Stimulated activated CD8-positive, alpha-beta memory T cell treated with anti-CD3 and anti-CD28 coated beads, Interleukin-7, amount 100 ng/mL, for 1 hour (primary cell): ENCODE measurements at places on chromosomes 7 and 10.

- DNase-seq = no peak
Measured at GRCh38 chr10:71080381-71081228, 131.8 kb upstream of the UNC5B start.

- DNase-seq = no peak
Measured at GRCh38 chr10:132575320-132576201, 38.0 kb downstream of the INPP5A start.

DNA sequence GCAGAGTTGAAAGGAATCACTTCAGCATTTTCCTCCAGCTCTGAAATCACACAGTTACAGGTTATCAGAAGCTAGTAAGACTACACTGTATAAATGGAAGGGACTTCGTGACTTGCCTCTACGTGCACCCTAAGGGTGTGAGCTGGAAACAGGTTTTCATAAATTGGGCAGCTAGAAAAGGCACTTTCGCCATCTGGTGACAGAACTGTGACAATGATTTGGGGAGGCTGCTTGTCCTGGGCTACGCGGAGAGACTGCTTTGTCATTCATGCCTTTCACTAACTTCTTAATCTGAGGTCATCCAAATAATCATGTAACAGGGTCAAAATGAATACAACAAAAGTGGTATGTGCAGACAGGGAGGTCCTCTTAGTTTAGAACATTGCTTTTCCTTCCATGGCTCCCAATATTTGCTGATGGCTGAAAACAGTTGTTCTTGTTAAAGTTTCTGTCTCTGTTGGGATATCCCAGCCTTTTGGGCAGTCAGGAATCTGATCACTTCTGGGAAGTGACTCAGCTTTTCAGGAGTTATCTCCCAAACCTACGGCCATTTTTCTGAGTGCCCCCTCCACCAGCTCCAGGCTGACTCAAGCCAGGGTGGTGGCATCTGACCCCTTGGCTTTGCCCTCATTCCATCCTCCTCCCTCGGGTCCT is 17.8 kb downstream of the VWC2 start:
- no peak for DNase-seq

DNA sequence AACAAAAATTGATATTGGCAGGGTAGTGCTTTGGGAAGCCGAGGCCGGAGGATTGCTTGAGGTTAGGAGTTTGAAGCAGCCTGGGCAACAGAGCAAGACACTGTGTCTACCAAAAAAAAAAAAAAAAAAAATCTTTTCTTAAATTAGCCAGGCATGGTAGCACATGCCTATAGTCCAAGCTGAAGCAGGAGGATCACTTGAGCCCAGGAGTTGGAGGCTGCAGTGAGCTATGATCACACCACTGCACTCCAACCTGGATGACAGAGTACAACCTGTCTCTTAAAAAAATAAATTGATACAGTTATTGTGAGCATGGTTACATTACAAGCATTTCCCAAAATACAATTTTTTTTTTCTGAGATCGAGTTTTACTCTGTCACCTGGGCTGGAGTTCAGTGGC is 59.4 kb upstream of the SVIL start:
- no peak for DNase-seq

DNA sequence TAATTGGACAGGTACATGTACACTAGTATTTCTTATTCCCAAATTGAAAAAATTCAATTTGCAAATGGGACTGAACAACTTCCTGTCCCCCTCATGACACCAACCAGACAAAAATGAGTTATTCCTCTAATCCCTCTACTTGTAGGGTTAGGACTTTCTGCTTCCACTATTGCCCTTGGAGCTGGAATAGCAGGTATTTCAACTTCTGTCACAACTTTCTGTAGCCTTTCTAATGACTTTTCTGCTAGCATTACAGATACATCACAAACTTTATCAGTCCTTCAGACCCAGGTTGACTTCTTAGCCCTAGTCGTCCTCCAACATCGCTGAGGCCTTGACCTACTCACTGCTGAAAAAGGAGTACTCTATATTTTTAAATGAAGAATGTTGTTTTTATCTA is 6.4 kb downstream of the CYP3A7 start:
- no peak for DNase-seq

GRCh38 chr10:61902445-61903220 is 1.1 kb downstream of the ARID5B start:
- peak; percentile 42 for DNase-seq

GRCh38 chr10:43884501-43885105 is 235.9 kb upstream of the ZNF32 start:
- no peak for DNase-seq

DNA sequence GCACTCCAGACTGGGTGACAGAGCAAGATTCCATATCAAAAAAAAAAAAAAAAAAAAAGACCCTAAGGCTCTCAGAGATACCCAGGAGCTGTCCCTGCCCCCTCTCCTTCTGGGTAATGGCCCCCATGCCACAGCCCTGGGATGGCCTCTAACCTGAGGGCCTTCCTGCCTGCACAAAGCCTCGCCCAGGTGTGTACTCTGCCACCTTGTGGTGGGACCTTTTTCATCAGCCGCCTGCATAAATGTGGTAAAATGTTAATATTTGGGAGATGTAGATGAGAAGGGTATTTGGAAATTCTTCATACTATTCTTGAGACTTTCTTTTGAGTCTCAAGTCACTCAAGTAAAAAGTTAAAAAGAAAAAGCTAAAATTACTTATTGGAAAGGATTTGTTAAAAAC is 46.3 kb upstream of the RNF216 start:
- peak; percentile 27 for DNase-seq

- DNase-seq = no peak
Measured at GRCh38 chr7:143518521-143518920, 40.8 kb downstream of the TAS2R41 start.

GRCh38 chr7:43791665-43792064 is 33.2 kb downstream of the BLVRA start:
- DNase-seq = no peak

DNA sequence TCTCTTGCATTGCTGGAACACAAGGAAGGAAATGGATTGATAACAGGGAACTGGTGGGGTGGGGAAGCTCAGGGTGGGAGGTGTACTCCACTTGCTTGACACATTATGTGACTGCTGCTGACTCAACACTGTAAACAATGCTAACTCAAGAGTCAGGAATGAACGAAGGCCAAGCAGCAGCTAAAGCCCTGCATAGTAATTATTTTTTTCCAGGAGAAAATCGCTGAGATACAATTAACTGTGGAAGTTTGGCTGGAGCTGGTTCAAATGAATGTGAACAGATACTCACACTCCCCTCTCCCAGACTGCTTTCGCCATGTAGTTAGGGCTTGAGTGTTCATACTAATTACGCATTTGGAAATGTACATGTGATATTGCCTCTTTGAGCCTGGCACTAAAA is 170.9 kb upstream of the AOAH start:
- DNase-seq = no peak

DNA sequence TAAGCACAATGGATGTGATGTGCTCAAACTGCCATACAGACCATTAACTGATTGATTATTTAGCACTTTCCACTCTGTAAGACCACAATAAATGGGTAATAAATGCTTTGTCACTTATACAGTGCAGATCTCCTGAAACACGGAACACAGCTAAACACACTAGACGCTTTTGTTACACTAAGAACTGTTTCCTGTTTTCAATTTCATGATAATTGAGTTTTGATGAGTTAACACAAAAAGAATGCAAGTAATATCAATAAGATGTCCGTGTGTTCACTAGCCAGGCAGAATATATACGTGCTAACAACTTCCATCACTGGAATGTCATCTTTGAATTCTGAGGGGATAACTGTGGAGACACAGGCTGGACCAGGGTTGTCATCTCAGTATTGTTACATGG is 178.8 kb downstream of the SKAP2 start:
- DNase-seq = no peak

DNA sequence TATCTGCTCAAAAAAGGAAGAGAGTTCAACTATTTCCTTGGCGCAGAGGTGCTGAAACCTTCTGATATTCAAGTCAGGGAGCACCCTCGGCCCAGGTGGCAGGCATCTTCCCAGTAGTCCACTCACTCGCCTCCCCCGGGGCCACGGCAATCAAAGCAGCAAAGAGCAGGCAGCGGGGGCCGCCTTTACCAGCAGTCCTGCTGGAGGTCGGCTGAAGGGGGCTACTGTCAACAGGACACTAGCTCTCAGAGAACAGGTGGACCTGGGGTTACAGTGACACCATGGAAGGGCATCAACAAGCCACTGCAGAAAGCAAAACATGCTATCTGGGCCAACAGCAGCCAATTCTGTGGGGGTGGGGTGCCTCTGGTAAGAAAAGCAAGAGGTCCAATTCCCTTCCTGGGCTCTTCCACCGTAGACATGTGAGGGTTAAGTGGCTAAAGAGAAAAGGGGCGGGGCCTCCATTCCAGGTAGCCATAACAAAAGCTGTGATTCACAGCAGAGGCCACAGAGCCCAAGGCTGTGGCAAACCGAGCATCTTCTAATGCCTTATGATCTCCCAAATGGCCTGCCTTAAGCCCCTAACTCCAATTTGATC is 9.4 kb downstream of the FZD9 start:
- no peak for DNase-seq

DNA sequence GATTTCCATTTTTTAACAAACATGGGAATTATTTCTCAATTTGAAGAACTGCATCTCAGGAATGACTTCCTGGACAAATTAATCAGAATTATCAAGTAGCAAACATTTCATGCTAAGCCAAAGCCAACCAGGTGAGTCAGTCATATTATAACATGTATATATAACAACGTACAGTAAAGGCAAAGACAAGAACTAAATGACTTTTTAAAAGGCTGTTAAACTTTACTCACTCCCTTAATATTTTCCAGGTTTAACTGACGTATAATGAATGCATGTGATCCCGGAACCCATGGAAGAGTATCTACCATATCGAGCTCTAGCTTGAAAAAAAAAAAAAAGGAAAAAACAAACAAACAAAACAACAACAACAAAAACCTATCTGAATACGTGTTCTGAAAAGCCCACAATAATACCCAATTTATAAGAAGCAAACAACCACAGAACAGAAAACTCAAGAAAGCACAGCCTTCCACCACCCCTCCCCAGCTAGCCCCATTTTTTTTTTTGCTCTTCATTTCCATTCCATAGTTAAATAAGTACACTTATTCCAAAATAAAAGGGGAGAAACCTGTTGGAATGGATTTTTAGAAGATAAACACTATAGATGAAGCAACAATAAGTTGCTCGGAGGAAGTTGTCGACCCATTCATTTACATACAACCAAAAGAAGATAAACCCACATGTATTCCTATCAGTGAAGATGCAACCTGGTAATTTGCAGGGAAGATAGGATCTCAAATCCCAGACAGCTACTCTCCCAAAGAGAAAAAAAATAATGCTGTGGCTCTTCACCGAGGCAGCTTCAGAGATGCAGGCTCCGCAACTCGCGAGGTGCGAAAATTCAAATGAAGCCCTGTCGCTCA is 537 bp downstream of the NAPEPLD start:
- DNase-seq = no peak

DNA sequence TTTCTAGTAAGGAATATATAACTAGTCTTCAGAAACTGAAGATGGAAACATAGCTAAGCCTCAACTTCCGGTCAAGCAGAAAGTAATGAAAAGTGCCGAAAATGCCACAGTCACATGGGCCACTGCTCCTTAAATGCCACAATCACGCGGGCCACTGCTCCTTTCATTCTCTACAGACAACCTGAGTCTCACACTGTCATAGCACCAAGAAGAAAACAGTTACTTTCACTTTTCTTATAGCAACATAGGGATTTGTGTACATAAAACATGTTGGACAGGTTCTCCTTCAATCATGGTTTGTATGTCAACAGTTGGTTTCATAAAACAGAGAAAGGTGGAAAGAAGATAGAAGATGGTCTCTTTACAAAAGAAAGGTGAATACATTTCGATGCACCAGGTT is 48.6 kb upstream of the NOBOX start:
- no peak for DNase-seq

DNA sequence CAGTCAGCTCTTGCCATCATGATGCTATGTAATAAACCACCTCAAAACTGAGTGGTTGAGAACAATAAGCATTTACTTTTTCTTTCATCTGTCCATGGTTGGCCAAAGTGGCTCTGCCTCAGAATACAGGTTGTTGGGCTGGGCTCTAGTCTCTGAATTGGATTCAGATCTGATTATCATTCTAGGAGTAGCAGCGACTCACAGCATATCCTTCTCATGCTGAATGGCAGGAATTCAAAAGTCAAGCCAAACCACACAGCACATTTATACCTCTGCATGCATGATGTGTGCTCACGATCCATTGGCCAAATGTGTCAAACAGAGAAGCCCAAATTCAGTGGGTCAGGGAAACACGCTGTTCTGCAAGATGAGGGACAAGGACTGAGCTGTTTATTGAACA is 13.6 kb upstream of the GALNT11 start:
- DNase-seq = no peak

DNA sequence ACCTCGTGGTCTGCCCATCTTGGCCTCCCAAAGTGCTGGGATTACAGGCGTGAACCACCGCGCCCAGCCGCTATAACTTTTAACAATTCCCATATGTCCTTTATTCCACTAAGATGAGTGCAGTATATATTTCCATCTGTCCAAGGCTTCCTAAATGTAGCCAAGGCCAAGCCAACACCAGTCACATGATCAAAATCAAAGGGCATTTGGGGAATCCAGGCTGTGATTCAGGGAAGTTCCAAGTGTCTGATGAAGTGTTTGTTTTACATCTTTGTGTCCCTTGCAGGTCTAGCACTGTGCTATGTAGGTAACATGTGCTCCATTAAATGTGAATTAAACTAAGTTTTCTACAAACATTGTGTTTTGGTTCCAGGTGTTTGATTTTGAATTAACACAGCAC is 20.8 kb downstream of the AKR1E2 start:
- DNase-seq = no peak

- DNase-seq = no peak
Measured at GRCh38 chr7:75629044-75629443, 109.7 kb downstream of the HIP1 start.

DNA sequence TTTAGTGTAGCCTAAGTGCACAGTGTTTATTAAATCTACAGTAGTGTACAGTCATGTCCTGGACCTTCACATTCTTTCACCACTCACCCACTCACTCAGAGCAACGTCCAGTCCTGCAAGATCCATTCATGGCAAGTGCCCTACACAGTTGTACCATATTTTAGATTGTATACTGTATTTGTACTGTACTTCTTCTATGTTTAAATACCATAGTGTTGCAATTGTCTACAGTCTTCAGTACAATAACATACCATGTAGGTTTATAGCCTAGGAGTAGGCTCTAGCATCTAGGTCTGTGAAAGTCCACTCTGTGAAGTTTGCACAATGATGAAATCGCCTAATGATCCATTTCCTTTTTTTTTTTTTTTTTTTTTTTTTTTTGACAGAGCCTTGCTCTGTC is 12.0 kb downstream of the EEPD1 start:
- no peak for DNase-seq

DNA sequence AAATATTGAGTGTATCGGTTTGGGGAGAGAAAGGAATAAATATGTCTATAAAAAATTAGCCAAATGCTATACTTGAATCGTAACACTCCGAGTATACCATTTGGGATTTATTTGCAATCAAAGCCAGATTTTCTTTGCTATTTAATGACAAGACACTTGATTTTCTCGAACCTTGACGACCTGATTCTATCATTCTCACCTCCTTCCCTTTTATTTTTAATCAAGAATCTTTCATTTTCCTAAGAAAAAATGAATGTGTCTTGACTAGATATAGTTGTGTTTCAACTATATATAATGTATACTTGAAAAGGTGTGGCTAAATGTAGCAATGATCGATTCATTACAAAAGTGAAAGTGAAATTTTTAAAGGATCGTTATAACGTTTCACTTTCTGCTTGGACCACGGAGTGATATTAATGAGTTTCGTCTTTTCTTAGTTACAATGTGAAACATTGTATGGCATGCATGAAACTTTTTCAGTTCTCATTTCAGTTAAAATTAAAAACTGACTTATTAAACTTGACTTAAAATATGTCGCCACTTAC is 562 bp downstream of the NUB1 start:
- DNase-seq = no peak
